ENCODE measurements at places on chromosomes 2 and 18.
A peak's percentile ranks its signal among the peaks of the same experiment; 100 is the strongest.

- DNase-seq = no peak
Observed at GRCh38 chr18:26429535-26430226, 118.7 kb downstream of the KCTD1 start.

DNA sequence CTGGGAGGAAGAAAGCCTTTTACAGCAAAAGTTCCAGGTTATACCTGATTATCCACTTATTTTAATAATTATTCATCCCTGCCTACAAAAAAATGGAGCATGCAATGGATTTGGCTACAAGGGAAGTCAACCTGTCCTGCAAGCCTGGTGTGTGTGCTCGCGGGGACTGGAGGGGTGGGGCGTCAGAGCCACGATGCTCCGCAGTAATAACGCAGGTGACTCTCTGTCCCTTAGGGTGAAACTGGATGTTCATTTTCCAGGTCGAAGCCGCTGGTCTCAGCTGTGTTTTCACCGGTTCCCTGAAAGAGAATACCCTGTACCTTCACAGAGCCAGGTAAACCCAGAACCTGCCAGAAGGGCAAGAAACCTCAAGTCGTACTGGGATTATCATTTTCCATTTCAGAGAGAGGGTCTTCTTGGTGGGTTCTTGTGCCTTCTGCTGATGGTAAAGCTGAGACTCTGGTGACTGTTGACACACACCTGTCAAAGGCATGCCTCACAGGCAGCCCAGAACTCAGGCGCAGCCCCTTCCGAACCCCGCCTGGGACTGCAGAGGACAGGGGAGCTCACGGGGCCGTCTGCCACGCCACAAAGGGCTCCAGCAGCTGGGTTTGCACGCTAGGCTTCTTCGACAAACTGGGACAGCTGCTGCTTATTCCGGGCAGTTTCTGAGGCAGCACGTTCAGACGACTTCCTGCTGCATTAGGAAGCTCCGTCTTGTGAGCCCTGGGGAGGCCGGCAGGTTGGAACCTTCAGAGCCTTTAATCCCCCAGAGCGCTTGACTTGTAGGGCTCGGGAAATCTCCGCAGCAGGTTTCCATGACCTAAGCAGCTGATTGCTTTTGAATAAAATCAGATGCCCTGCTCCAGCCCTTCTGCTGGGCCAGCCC, 58.6 kb downstream of the KCNG2 start:
- DNase-seq = peak; percentile 70

DNA sequence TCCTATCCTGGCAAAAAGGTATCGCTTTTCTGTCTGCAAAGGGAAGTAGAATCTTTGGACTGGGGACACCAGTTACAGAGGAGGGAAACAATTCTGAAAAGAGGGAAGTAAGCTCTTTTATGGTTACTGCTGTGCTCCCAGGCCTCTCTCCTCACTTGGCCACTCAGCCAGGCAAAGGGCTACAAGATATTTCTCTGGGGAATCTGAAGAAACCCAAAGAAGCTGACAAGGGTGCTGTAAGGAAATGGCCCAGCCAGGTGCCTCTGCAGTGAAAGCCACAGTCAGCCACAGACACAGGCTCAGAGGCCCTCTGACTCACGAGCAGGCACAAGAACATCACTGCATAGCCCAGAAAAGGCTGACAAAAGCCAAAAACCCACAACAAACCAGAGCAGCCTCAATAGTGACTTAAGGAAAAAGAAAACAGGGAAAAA, 5.8 kb downstream of the HDLBP start:
- no peak for DNase-seq

DNA sequence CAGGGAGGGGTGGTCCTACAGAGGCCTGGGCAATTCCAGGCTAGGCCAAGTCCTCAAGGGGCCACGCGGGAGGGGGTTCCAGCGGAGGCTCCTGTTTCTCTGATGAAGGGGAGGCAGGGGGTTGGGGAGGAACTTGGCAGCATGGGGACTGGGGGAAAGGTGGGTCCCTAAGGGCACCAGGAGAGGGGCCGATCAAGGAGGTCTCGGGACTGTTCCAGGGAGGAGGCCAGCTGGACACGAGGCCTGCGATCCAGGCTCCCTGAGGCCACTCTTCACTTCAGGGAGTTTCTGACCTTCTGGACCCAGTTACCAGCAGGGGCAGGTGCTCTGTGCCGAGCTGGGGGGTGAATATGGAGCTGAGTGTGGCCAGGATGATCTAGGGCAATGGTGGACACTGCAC, 71.5 kb downstream of the ASB1 start:
- DNase-seq = no peak

GRCh38 chr2:180707884-180708205, 272.6 kb upstream of the UBE2E3 start:
- peak; percentile 6 for DNase-seq

- DNase-seq = no peak
Observed at GRCh38 chr2:23422089-23423061, 37.4 kb downstream of the KLHL29 start.

- DNase-seq = no peak
Observed at GRCh38 chr2:220147161-220148038, 520.0 kb downstream of the SLC4A3 start.

DNA sequence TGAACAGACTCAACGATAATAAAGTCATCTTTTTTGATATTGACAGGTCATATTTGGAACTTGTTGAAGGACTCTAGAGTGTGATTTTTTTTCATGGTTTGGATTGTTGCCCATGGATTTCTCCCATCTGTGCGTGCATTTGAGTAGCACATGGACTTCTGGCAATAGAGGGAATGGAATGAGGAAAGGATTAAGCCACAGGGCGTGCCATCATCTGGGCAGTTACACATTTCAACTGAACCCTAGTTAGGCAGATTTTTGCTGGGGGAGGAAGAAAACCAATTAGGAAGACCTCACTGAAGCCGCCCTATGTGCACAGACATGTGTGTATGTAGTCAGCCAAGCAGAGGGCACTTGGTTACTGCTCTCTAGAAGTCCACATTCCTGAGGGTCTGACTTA, 72.6 kb downstream of the TPGS2 start:
- DNase-seq = no peak

DNA sequence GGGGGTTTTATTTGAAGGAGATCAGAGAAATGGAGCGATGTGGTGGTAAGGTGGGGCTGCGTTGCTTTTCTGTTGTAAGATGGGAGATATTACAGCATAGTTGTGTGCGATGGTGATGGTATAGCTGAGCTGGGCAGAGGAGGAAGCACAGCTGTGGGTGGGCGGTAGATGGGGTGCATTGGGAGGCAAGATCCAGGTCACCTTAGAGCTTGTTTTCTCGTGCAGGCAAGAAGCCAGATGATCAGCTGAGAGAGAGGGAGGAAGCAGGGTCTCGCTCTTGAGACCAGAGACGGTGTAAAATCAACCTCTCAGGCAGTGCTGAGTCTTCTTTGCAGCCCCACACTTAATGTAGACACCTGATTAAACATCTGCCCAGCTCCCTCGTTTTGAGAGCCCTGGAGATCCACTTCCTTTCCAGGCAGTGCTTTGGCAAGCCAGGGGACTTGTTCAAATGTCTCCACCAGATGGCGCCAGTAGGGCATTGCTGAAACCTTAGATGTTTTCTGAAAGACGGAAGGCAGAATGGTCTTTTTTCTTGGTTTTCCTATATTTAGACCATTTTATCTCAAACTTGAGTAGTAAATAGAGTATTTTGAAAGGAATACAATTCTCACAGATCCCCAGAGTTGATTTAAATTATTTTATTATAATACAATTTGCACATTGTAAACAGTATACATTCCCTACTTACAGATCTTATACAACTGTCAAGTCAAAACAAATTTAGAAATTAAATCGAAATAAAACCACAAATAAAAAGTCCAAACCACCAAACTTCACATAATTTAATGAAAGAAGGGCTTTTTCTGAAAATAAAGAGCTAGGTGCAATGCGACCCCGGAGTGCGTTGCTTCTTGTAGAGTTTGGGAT, 21.1 kb upstream of the LYPD6B start:
- peak; percentile 87 for DNase-seq

DNA sequence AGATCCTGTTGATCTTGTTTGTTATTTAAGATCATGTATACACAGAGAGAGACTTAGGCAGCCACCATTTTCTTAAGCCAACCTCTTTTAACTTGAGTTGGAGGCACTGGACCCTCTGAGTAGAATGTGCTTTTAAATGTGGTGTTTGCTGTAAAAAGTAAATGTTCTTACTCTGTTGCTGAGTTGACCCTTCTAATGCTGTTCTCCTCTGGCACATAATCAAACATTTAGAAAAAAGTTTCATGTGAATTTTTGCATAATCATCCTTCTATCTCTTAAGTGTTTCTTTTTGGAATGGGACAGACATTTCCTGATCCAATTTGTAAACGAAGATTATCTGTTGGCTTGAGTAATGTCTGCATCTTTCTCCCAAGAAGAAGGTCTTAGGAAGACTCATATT, 255.1 kb upstream of the ETAA1 start:
- no peak for DNase-seq

GRCh38 chr2:207768168-207768865, 1.4 kb downstream of the FZD5 start:
- no peak for DNase-seq

DNA sequence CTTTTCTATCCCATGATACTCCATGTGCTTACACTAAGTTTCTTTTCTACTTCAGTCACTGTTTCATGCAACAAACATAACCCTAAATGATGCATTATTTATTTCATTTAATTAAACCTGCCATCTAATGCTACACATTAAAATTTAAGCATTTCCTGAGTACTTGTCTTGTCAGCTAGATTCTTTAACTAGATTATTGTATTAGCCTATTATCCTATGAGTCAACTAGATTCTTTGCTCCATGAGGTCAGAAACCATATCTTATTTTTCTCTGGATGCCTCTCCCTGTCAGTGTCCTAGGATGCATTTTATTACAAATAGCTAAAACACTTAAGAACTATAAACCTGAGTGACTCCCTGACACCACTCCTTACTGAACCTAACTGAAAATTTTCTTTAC, 652.4 kb downstream of the SLC4A3 start:
- DNase-seq = no peak

DNA sequence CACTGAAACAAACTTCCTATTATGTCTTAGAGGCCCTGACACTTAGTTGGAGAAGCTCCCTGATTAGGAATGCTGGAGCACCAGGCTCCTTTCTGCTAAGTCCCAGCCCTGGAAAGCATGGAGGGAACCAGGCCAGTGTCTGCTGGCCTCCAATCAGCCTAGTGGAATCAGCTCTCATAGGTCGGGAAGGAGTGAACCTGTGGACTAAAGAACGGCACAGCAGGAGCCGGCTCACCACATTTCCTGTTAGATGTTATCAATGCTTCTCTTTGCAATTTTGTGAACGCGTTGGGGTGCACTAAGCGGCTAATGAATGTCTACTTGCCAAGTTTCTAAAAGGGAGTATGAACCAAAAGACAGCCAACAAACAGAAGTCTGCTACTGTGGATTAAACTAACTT, 296.6 kb downstream of the NAPG start:
- no peak for DNase-seq

DNA sequence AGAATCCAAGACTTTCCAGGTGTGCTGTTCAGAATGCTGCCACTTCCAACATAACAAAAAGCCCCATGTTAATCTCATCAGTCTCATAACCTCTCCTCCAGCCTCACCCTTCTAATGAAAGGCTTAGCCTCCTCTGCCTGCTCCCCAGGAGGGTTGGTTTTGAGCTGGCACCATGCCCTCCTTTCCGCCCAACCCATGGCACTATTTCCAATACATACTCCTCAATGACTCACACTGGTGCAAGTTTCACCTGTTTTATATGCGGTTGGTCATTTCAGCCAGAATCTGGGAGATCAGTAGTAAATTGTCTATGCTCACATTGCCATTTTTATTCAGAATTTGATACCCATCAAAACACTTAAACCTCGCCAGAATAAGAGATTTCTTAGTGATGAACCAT, 157.6 kb upstream of the NRP2 start:
- no peak for DNase-seq

DNA sequence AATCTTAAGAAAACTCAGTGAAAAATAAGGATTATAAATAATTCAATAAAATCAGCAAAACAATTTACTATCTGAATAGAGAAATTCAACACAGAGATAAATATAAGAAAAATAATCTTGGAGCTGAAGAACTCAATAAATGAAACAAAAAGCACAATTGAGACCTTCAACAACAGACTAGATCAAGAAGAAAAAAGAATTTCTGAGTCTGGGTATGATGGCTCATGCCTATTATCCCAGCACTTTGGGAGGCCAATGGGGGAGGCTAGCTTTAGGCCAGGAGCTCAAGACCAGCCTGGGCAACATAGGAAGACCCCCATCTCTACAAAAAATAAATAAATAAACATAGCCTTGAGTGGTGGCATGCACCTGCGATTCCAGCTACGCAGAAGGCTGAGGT, 1295.7 kb upstream of the NRXN1 start:
- DNase-seq = no peak

DNA sequence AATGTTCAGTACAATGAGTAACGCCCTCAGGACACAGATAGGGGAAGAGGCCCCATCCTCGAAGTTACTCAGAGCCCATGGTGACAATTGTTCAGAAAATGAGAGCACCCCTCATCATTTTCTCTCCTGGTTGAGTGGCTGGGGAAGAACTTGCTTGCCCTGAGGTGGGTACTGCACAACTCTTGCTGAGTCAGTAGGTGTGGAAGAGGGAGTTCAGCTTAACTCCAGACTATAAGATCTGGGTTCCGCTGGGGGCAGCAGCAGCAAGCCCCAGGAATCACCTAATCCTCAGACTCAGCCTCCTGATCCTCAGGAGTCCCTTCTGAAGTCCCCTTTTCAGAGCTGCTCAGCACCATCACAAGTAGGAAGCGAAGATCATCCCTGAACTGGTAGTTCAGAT, 123.7 kb downstream of the PIEZO2 start:
- DNase-seq = no peak

DNA sequence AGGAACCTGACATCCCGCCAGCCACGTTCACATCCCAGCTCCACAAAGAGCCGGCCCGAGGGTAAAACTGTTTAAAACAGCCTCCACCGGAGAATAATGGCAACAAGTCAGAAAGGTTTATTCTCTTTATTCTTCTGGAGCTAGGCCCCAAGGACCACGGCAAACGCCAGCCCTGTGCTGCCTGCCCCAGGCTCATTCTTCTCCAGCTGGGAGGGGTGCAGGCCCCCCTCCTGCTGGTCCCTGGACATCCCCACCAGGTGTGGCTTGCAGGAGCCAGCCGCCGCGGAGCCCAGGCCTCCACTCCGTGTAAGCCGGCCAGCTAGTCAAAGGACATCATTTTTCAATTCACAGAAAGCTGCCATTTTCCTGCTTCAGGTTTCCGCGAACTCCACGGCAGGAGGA, 65.8 kb upstream of the SALL3 start:
- DNase-seq = no peak

- no peak for DNase-seq
Observed at GRCh38 chr2:142100970-142101369, 29.8 kb downstream of the LRP1B start.

DNA sequence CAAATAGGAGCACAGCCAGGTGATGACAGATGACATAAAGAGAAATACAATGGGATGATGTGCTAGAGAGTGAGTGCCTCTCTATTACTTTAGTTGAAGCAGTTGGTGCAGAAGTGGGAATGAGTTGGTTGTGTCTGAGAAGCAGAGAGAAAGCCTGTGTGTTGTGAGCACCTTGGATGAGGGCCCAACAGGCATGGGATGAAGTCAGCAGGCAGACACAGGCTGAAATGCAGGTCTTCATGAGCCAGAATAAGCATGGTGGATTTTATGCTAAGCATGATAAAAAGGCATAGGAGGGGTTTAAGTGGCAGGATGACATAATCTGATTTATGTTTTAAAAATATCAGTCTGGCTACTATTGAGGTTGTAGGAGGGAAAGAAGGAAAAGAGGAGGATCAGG, 71.5 kb downstream of the KLHL14 start:
- DNase-seq = no peak
